Stimulated activated CD8-positive, alpha-beta memory T cell treated with anti-CD3 and anti-CD28 coated beads, Interleukin-7, amount 100 ng/mL, for 4 hours (primary cell): ENCODE measurements at places on chromosomes 2 and 18.

DNA sequence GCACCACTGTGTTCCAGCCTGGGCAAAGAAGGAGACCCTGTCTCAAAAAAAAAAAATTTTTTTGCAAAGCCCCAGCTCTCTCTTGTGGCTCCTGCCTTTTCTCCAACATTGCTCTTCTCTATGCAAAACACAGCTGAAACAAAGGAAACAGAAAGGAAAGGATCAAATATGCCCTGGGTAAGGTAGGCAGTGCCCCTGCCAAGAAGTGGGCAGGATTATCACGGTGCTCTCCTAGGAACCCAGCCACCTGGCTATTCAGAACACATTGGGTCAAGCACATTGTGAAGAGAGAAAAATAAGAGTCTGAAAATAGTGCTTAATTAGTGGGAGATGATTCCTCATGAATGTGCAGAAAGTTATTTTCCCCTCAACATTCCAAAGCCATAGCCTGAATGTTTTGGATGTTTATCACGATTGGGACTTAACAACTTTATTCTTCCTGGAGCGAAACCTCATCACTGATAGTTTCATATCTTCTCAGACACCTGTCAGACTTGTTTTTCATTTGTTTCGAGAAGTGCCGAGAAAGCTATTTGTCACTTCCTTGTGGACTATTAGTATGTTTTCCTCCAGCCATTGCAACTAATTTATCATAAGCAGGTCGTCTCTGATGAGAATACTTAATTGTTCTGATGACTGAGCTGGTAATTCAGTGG, 42.7 kb upstream of the RPL31 start:
- DNase-seq = no peak

- DNase-seq = no peak
These were observed 647 bp downstream of the CCDC121 start for GRCh38 chr2:27627963-27628766.

- peak; percentile 64 for DNase-seq
These were observed 92.4 kb upstream of the RMDN2 start for GRCh38 chr2:37832590-37833197.

GRCh38 chr2:105431367-105432043, 32.7 kb upstream of the FHL2 start:
- no peak for DNase-seq

GRCh38 chr2:29632018-29632417, 289.4 kb downstream of the ALK start:
- DNase-seq = no peak

- no peak for DNase-seq
These were observed 69.5 kb upstream of the CHRNA1 start for GRCh38 chr2:174833737-174834136.

GRCh38 chr2:43405829-43406228, 179.4 kb upstream of the ZFP36L2 start:
- no peak for DNase-seq

DNA sequence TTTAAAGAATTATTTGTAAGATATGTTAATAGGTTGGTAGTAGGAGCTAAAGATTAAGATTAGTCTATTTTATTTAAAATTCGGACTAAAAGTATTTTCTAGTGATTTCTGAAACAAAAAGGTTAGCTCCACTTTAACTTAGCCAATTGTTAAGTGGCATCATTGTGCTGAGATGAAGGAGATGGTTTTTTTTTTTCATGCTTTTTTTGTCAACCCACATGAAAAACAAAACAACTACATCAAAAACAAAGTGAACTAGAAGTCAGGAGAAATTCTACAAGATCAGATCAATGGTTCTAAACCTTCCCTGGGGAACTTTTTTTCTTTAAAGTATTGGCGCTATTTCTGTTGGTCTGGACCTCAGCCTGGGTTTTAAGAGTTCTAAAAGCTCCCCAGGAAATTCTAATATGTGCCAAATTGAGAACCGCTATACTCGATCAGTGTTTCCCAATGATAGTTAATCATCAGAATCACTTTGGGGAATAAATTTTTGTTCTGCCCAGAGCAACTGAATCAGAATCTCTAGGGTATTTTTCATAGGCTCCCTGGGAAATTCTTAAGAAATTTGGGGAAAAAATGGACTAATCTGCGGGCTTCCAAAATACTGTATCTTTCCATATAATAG, 2.3 kb downstream of the ZC3H6 start:
- DNase-seq = no peak

- DNase-seq = no peak
These were observed 38.0 kb upstream of the GPAT2 start for GRCh38 chr2:96072746-96073145.

- no peak for DNase-seq
These were observed 209.9 kb downstream of the RNF144A start for GRCh38 chr2:7127156-7127555.

DNA sequence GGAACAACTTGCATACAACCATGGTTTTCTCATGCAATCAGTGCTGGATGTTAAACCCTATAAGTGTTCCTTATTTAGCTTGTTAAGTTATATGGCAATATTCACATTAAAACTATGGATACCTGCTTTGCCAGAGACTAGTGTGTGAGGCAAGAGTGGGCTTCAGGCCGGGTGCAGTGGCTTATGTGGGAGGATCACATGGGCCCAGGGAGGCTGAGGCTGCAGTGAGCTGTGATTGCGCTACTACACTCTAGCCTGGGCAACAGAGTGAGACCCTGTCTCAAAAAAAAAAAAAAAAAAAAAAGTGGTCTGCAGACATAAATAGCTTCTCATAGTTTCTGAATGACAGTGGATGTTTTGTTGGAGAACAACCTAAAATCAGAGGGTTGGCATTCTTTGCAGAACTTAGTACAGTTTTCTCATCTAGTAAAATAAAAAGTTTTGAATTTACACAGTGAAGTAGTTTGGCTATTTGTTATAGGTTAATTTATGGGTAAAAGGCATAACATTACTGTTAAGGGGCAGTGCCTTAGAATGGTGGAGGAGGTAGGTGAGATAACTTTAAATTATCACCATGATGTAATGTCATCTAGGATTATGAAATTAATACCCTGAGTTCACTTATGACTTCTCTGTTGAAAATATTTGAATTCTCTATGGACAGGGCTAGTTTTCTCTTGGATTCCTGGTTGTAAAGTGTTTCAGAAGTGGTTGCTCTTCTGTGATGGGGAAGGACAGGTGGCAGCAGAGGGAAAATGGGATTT, 5.3 kb downstream of the CERS6 start:
- no peak for DNase-seq

DNA sequence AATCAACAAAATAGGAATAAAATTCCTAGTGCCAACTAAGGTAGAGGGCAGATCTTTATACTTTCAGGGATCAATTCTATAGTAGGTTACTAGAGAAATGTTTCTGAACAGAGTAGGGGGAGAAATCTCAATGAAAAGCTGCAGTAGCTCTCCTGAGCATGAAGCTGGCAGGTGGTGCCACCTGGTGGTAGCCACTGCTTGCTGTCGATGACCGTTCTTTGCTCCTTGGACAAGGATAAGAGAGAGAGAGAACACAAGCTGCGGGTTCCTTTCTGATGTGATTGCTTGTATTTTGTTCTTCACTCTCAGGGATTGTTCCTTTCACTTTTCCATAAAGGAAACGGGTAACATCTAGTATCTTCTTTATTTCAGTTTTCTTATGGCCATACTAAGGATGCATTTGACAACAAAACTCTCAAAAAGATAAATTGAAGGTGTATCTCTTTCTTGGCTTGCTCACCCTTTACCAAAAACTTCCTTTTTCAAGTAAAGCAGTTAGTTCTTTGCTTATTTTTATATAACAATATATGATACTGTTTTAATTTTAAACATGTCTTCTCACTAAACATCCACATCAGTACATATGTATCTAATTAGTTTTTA, 18.6 kb upstream of the MRPL19 start:
- DNase-seq = no peak

DNA sequence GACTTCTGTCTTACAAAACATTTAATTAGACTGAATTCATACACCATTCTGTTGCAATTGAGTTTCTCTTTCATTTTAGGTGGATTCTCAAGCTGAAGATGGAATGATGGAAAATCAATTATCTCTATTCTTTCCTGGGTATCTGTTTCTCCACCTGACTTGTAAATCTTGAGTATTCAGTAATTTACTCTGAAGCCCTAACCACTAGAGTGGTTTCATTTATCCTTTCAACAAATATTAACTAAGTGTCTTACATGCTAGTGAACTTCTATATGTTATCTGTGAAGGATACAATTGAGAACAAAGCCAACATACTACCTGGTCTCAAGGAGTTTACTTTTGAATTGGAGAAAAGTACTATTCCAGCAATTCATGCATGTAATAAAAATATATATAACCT, 94.1 kb upstream of the ZNF804A start:
- DNase-seq = no peak

- peak; percentile 5 for DNase-seq
These were observed 714 bp downstream of the RPIA start for GRCh38 chr2:88692187-88692586.

DNA sequence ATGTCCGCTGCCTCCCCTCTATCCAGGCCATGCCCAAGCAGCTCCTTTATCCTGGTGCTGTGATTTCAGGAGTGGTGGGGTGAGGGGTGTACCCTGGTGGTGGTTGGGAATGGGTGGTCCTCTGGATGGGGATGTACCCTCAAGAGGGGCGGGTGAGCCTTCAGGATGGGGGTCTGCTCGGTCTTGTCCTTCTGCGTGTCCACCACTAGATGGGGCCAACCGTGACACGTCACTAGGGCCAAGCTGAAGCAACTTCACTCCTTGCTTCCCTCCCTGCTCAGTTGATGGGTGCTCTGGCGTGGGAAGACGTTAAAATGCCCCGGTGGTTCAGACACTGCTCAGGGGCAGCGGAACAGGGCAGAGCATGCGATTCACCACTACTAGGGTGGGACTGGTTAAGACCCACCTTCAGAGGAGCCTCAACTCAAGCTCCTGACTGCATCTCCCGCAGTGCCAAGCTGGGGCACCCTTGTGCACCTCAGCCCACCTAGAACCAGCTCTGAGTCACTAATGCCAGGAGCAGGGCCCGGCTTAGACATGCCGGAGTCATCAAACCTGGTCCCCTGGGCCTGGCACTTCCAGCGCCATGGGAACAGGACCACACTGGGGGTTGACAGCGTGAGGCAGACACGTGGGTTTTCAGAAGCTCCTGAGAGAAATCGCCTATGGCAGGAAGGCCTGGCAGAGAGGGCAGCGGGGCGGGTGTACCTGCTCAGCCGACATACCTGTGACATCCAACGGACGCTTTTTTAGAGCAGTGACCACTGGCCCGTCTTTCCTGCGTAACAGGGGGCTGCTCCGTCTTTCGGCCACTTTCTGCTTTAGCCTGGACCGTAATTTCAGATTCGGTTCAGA, 256.7 kb downstream of the HDAC4 start:
- no peak for DNase-seq

DNA sequence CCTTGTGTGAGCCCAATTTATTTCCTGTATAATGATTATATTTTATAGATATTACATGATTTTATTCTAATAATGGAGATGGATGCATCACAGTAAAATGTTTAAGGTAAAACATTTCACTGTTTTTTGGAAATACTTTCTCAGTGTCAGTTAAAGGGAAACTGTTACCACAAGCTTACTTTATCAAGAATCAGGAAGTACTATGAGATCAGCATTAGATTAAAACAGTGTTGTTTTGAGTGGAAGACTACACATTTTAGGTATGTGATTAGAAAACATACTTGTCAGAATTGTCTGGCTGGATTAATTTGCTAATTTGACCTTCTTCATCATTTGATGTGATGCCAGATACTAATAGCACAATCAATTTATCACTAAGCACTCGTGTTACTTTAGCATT, at the start of gene HRH4:
Gene HRH4 (plus strand): TSS at position 250 of the 400 bp plus-strand sequence. CDS start 92 bp downstream, at position 342.
- no peak for DNase-seq

DNA sequence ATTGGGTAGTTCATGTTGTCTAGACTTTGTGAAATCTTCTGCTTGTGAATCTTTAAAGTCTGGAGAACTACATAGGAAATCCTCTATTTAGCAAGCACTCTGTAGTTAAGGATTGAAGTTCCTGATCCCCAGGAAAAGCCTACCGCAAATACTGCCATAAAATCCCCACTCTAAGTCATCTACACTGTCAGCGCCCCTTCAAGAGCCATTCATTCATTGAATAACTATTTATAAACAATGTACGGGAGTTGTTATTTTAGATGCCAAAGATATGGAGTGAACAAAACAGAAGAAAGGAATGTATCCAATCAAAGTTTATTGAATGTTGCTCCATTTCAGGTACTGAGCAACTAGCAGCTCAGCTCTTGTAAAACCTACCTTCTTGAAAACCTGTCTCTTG, 36.5 kb upstream of the SLC39A10 start:
- no peak for DNase-seq

DNA sequence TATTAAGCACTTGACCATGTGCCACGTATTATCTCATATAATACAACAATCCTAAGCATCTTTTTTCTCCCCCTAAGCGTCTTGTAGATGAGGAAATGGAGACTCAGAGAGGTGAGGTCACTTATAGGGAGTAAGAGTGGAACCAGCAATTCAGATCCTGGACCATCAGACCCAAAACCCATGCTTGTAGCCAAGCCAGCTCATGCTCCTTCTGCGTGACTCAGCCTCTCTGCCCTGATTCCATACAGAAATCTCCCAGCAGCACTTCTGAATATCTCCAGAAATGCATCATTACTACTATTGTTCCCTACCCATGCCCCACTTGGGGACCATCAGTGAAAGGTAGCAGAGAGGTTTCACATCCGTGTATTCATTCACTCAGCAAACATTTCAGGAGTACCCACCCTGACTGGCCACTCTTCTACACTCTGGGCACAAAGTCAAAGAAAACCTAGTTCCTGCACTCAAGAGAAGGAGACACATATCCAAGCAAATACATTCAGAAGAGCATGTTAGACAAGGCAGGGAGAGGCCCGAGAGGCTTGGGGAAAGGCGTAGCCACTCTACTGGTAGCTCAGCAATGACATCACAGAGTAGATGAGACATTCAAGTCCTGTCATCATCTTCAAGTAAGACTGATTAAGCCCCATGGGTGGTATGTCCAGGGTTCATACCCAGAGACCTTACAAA, 141.9 kb downstream of the MTCL1 start:
- no peak for DNase-seq

- DNase-seq = no peak
These were observed 110.9 kb downstream of the PTRHD1 start for GRCh38 chr2:24682304-24682703.

- no peak for DNase-seq
These were observed 88.1 kb upstream of the ATL2 start for GRCh38 chr2:38464971-38465788.

DNA sequence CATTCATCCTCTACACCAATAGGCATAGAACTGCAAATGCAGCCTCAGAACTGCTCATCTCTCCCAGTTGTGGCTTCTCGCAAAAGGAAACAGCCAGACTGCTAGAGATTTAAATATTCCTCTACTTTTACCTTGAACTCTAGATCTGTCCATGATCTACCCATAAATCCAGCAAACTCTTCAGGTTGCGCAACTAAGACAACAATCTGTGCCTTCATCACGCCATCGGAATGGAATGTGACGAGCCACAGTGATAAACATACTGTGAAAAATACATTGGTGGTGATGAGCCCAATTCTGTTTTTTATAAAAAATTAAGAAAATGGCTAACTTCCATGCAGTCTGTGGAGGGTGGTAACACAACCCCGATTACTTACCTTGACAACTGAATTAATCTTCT, 626.7 kb downstream of the LRRTM4 start:
- no peak for DNase-seq

- no peak for DNase-seq
These were observed 73.6 kb upstream of the NCK2 start for GRCh38 chr2:105671156-105671555.
